Glutamatergic neuron (in vitro differentiated cells): ENCODE measurements at places on chromosomes 4 and X. TPM values are rescaled to one million over a fixed set of nuclear protein-coding genes. Genes with fewer than 3 reads are reported as not detected.

Gene HOPX
- total RNA-seq, result 0.54 TPM

Gene SMIM9
- not detected for total RNA-seq

Gene NAP1L2
- 7.1 TPM for total RNA-seq

Gene SYAP1
- total RNA-seq, result 19.0 TPM

Gene GABRQ
- total RNA-seq, result 2.6 TPM

Gene DMRTC1
- total RNA-seq, result 1.4 TPM

Gene APLN
- total RNA-seq, result not detected

Gene TMEM255A
- 7.6 TPM for total RNA-seq

Gene SLITRK2
- 0.37 TPM for total RNA-seq

Gene OPHN1
- total RNA-seq, result 7.8 TPM

Gene ZNF81
- total RNA-seq, result 19.4 TPM

Gene NXF3
- total RNA-seq, result not detected
